Muscle of arm (tissue), 14 donors: ENCODE measurements at places on chromosomes 4 and X. TPM values are rescaled to one million over a fixed set of nuclear protein-coding genes. Genes with fewer than 3 reads are reported as not detected.

The USP26 gene
- polyA plus RNA-seq, result not detected

The GYG2 gene
- 4.9 TPM for polyA plus RNA-seq

The TEX13B gene
- polyA plus RNA-seq, result not detected

The MAB21L2 gene
- polyA plus RNA-seq, result not detected

DNA sequence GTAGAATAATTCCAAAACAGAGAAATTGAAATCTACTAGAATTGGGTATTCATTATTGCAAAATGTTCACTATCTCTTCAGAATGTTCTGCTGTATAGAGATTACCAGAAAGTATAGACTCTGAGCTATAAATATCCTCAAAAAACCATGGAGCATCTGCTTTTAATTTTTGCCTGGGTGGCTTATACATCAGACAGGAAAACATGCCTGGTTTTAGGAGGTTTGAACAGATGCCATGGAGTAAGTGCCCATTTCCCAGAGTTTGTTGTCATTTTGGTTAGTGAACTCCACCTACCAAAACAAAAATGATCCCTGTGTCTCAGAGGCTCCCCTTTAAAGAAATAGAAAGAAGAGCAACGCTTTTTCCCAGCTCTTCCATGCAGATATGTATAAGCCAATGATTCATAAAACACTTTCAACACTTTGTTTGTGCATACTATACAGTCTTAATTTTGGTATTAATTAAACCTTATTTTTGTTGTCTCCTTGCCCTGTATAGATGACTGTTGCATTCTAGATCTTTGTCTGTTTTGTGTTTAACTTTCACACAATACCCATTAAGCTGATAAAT, 68.7 kb downstream of the MEPE start:
- no peak for DNase-seq

DNA sequence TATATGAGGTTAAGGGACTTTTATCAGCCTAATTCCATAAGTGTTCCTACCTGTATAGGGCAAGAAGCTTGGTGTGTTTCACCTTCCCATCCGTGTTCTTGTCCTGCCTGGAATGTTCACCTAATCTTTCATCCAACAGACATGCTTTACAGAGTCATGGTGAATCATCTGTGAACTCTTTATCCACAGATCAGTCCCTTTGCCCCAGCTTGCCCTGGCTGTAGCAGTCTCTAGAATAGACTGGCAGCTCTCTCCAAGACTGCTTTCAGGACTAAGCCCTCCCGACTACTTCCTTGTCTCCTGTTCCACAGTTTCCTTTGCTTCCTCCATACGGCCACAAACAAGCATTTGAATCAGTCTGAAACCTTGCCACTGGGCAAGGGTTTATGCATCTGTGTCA, 177.9 kb upstream of the IL15 start:
- DNase-seq, result no peak

DNA sequence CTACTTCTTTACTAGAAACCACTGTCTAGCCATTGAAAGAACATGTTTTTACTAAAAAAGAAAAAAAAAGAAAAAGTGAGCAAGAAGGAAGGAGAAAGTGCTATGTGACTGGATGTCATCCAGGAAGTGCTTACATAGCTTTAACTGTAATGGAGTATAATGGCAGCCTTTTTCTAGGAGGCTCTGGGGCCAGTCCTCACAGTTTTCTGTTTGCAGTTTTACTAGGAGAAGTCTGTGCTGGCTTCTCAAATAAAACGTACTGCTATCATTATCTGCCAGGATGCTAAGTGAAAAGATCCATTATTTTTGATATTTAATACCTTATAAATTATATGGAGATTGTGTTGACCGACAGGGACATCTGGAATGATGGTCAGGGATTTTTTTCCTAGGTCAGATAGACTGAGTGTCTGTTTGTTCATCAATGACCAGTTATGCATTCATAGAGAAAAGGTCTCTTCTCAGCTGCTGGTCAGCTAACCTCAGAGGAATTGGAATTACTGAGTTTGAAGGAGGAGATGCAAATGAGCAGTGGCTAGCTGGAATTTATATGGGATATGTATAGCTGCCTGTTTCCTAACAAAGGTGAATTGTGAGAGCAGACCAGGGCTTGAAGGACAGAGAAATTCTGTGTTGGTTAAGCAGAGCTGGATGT, 21.7 kb downstream of the LPAR4 start:
- DNase-seq, result no peak

DNA sequence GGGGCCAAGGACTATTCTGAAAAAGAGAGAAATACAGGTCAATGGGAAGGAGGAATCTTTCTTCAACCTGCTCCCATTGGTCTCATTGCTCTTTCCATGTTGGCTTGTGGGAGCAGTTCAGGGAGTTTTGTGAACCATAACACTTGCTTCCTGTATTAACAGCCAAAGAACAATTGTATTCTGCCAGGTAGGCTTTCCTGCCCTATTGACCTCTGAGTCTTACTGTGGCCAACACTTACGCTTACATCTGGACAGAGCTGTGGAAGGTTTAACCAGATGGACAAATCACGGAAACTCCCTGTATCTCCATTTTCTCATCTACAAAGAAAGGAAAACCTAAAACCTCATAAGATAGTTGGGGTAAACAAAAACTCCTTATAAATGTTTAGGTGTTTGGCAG, 30.7 kb downstream of the MID1IP1 start:
- DNase-seq, result no peak

- DNase-seq, result no peak
These were observed 17.6 kb upstream of the WAS start for GRCh38 chrX:48665991-48666390.

DNA sequence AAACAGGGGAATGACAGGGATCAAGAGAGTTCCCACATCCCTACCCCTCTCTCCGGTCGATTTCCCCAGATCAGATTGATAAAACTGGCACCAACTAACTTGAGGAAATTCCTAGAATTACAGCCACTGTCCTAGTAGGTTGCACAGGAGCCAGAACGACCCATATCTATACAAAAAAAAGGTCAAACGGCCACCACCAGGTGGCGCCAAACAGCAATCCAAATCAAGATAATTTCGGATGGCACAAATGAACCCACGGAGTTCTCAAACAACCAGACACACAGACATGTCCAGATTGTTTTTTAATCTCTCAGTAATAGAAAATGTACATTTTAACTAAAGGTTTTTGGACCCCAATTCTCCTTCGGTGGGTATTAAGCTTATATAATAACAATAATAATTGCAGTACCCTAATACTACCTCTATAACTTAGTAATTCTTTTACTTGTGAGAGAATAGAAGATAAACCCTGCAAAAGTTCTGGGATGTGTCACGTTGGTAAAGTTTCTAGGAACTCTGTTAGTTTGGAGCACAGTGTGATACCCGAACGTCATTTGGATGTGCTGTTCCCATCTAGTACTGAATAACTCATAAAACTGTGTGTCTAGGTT, 212.6 kb downstream of the SPOCK3 start:
- DNase-seq, result peak; percentile 67

- no peak for DNase-seq
These were observed 322.8 kb upstream of the FAT1 start for GRCh38 chr4:187046471-187046870.

- no peak for DNase-seq
These were observed 167.1 kb upstream of the CENPE start for GRCh38 chr4:103365285-103365684.

DNA sequence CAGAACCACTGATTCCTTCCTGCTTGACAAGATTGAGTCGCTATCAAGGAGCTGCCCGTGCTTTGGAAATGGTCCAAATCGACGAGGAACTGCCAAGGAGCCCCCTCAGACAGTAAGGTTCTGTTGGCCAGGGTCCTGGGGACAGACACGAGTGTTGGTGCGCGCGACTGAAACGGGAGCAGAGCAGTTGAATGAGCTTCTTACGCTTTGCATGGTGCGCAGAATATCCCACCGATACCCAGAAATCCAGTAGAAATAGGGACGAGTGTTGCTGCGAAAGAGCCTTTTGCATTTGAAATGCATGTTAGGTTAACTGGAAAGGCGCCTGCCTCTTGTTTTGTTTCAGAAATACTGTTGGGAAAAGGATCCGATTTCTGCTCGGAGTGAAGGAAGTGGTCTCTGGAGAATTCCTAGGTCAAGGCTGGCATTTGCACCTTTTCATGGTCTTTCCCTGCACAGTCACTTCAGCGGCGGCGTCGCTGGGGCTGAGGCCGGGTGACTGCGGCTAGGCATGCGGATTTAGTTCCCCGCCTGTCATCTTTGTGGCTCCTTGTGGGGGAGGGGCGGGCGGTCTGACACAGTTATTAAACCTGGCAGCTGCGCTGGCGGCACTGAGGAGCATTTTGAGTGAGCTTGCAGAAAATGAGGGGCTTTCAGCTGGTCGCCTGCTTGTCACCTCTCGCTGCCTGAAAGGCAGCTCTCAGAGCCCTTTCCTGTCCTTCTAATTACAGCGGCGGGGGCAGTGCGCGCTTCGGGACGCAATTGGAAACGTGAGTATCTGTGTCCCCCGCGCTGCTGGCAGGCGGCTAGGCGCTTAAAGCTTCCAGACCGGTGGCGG, 51.5 kb upstream of the TRIM2 start:
- DNase-seq, result no peak

- no peak for DNase-seq
These were observed 6.7 kb upstream of the ERCC6L start for GRCh38 chrX:72245461-72246089.

GRCh38 chr4:94621491-94622080, 136.2 kb upstream of the BMPR1B start:
- peak; percentile 57 for DNase-seq

DNA sequence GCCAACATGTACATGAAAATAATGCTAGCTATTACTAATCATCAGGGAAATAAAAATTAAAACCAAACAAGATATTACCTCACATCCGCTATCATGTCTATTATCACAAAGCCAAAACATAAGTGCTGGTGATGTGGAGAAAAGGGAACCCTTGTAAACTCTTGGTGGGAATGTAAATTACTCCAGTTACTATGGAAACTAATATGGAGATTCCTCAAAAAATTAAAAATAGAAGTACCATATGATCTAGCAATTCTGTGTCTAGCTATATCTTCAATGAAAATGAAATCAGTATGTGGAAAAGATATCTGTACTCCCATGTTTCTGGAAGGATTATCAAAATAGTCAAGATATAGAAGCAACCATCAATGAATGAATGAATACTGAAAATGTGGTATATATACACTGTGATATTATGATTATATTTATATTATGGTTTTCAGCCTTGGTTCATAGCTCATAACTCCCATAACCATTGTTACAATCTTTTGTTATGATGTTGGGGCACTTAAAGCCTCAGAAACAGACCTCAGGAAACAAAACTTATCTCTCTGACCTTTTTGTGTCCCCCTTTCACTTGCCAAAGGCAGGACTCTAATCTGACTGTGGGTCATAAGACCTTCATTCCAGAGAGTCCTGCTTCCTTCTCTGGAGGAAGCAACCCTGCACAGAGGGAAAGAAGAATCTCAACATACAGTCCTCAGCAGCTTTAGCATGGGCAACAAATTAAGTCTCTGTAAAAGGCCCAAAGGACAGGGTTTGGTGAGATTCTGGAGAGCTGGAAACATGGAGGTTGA, 933.2 kb downstream of the ADGRL3 start:
- no peak for DNase-seq

DNA sequence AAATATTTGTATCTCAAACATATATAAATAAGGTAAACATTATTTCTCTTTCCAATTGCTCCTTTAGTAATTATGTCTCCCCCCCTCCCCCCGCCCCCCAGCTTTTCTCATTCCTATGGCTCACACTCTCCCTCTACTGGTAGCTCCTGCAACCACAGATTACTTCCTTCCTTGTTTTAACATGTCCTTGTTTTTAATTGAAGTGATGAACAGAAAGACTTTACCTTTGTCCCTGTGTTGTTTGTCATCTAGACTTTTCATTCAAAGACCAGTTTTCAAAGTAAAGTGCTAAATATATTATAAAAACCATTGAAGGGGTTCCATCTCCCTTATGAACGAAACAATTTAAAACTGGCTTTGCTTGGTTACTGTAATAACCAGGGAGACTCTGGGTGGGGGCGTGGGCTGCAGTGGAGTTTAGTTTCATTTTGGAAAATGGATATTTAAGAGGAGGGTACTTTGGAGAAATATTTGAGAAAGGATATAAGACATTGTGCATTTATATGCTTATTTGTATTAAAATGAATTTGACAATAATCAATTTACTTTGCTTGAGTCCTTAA, 352.9 kb downstream of the RAPGEF2 start:
- DNase-seq, result no peak

GRCh38 chr4:122044501-122044900, 92.6 kb upstream of the TRPC3 start:
- DNase-seq, result no peak

DNA sequence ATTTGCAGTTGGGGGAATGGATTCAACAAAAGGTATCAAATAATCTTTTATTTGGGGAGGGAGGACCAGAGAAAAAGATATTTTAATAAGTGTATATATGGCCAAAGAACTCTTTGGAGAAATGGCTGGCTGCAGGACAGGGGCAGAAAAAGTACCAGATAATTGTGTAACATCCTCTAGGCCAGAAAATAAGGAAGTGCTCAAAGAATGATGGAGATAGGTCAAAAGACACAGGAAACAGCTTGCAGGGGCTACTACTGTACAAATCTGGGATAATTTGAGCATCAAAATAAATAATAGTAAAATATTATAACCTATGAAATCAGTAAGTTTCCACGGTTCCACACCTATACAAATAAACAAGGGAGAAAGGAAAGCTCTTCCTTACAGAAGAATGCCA, 34.8 kb downstream of the KLHL5 start:
- DNase-seq, result no peak
